ENCODE measurements at places on chromosomes 1 and 21. TPM values are rescaled to one million over a fixed set of nuclear protein-coding genes. Genes with fewer than 3 reads are reported as not detected.

GRCh38 chr1:145884675-145885074 lies 991 bp downstream of the ANKRD35 start:
- no peak for DNase-seq

Gene AKIRIN1
- total RNA-seq, result 24.2 TPM

GRCh38 chr1:109980324-109981003 lies 4.1 kb upstream of the AHCYL1 start:
- no peak for DNase-seq

Gene ARPC5
- total RNA-seq, result 35.0 TPM

DNA sequence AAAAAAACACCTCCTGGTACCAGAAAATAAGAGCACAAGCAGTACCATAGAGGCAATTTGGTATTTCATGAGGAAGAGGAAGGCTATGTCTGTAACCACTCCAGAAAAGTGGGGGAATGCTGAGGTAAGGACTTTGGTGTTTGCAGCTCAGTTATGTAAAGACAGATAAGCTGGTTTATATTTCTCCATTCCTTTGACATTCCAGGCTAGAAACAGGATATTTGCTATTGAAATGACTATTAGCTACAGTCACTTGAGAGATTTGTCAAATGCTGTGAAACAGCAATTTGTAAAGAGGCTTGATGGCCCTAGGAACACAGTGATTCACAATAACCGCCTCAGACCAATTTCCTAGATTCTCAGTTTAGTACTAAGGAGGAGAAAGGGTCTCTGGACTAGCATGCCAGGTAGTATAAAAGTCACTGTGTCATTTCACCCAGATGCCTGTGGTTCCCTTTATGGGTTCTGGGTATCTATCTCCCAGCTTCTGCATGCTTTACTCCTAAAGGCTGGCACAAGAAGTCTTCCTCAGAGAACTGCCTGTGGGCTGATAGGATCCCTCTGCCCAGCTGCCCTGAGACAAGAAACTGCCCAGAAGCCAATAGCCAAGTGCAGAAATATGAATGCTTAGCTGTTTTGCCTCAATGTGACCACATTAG lies 80.5 kb downstream of the VCAM1 start:
- DNase-seq, result no peak

Measured in hematopoietic multipotent progenitor cell (in vitro differentiated cells).